ENCODE measurements at places on chromosomes 5 and 9. TPM values are rescaled to one million over a fixed set of nuclear protein-coding genes. Genes with fewer than 3 reads are reported as not detected.

Gene DAPK1
- total RNA-seq = 45.5 TPM

Gene GNAQ
- total RNA-seq = 20.6 TPM

Gene ADGRD2
- total RNA-seq = not detected

Gene FOCAD
- 32.7 TPM for total RNA-seq

Gene FOXD4
- total RNA-seq = 0.07 TPM

DNA sequence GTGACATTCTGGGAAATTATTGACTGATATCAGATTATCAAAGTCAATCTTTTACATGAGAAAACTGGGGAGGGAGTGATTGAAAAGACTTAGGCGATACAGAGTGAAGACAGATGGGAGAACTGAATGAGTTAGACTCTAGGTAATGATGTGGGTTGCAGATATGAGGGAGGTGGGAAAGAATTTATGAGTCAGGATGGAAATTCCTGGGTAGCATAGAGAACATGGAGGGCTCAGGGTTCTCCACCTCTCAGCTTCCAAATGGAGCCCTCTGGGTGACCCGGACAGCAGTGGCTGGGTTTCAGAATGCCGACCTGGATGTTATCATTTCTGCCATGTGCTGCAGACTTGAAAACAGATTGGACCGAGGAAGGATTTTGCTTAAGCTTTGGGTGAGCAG is 75.4 kb upstream of the SHB start:
- peak; percentile 26 for DNase-seq

- DNase-seq = peak; percentile 45
Observed at GRCh38 chr5:7209658-7210057, 186.3 kb upstream of the ADCY2 start.

GRCh38 chr9:125747053-125747764 is at the start of gene PBX3:
TSS of gene PBX3 (plus strand) at chr9:125747373.
- DNase-seq = no peak

DNA sequence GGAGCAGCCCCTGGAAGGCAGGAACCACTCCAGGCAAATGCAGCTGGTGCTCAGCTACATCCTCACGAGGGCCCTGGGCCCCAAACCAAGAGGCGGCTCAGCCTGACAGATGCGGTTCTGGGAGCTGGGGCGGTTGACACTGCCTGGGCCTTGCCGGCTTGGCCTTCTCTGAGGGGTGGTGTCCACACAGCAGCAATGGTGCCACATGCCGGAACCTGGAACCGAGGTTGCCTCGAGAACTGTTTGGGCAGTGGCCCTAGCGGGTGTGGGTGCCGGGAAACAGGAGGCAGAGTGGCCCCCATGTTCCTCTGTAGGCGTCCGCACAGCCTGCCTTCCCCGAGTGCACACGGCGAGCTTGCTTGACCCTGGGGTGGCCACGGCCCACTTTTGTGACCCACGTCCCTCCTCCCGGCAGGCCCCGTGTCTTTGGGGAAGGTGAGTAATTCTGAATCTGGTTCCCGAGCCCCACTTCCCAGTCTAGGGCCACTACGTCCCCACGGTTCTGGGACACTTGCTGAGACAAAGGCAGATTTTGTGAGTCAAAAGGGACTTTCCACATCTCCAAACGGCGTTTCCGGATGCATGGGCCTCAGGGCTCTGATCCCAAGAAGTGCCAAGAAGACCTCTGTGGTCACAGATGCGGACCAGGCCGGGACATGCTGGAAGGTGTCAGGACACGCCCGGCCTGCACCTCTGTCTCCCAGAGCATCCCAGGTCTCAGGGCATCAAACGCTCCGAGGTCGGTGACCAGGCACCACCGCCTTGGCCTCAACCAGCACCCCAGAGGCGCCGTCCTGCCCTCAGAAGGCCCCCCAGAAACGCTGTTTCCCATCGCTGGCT is 27.7 kb upstream of the SLC12A7 start:
- no peak for DNase-seq

DNA sequence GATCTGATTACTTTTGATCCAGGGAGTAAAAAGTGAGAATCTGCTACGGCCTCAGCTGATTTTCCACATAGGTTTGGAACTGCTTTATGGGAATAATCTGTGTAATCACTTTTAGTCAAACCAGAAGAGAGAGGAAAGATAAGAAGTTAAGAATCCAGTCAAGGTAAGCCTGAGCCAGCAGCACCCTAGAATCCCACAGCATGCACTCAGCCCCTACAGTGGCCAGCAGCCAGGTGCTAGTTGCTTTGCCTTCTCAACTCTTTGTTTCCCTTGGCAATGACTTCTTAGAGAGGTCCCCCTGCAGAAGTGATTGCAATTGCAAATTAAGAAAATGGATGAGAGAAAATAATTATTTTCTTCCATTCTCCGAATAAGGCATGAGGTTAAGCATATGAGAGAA is 59.7 kb upstream of the TMED7 start:
- DNase-seq = no peak

- no peak for DNase-seq
Observed at GRCh38 chr9:8725635-8726034, 926.1 kb upstream of the DMAC1 start.

DNA sequence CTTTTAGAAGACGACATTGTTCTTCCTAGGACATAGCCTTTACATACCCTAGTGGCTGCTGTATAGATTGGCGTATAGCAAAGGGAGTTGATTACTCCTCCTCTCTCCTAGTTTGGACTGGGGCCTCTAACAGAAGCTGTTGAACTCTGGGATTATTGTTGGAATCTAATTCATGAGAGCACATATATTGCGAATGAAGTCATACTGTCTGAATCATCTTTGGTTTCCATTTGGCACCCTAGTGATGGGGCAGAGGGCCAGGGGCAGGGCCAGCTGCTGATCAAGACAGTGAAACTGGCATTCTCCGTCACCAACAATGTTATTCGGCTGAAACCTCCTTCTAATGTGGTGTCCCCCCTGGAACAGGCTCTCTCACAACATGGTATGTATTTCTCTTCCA is 40.3 kb downstream of the NUP188 start:
- DNase-seq = no peak

- DNase-seq = no peak
Observed at GRCh38 chr5:177537389-177538361, 16.7 kb downstream of the FAM193B start.
